ENCODE measurements at places on chromosomes 4 and X. TPM values are rescaled to one million over a fixed set of nuclear protein-coding genes. Genes with fewer than 3 reads are reported as not detected.

Gene HSD17B13
- not detected for polyA plus RNA-seq

Gene CPZ
- polyA plus RNA-seq, result 0.21 TPM

GRCh38 chrX:43505769-43506168 lies 150.3 kb upstream of the MAOA start:
- DNase-seq, result no peak

Gene TMPRSS11B
- polyA plus RNA-seq, result not detected

All from A549 (cell line).